Muscle of arm (tissue), 14 donors: ENCODE measurements at places on chromosomes 11 and 22. TPM values are rescaled to one million over a fixed set of nuclear protein-coding genes. Genes with fewer than 3 reads are reported as not detected.
A peak's percentile ranks its signal among the peaks of the same experiment; 100 is the strongest.

DNA sequence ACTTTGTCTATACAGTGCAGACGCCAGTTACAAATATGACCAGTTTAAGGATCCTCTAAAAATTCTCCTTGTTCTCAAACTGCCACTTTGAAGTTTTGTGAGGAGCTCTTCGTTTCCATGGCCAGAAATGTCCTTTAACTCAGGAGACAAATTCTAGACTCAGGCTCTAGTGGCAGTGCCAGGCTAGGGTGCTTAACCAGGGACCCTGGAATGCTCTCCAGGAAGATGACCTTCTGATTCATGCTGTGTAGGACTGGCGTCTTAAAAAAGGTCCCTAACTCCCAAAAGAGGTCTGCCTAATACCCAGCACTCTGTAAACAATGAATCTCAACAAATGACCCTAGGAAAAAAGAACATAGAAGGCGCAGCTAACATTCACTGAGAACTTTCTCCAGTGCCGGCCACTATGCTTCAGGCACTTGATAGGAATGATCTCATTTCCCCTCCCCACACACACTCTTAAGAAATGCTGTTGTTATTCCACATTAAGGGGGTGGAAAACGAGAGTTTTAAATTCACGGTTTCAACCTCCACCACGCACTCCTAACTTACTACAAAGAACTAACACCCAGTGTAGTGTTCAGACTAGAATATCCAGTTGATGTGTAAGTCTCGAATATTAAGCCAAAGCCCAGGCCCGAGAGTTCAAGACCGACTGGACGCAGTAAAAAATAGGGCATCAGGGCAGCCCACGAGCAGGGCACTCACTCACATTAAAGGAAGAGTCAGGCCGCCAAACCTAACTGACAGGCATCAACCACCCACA, 747 bp downstream of the NXF1 start:
- DNase-seq: peak; percentile 18

- DNase-seq: no peak
Observed at GRCh38 chr11:40434926-40435325, 1024.5 kb downstream of the LRRC4C start.

GRCh38 chr11:68842427-68843051, 823 bp upstream of the CPT1A start:
- no peak for DNase-seq

Gene P2RX6
- 22.1 TPM for polyA plus RNA-seq

Gene MUC5AC
- not detected for polyA plus RNA-seq

DNA sequence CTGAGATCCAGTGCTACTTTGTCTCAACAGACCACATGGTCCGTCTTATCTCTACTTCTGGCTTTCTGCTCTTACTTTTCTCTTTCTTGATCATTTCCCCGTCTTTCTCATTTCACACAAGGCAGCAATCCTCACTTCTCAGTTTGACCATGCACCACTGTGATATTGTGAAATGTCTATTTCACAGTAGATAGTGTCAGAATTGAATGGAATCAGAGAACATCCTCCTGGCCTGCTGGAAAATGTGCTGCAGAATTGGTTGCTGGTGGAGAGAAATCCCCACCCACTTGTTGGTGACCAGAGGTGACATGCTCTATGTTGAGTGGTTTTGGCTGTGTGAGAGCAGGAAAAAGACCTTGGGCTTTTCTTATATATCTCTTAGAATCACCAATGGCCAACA, 57.8 kb upstream of the RCN1 start:
- DNase-seq: no peak

- DNase-seq: no peak
Observed at GRCh38 chr22:29799217-29799680, 32.1 kb downstream of the UQCR10 start.

Gene API5
- polyA plus RNA-seq: 46.7 TPM

DNA sequence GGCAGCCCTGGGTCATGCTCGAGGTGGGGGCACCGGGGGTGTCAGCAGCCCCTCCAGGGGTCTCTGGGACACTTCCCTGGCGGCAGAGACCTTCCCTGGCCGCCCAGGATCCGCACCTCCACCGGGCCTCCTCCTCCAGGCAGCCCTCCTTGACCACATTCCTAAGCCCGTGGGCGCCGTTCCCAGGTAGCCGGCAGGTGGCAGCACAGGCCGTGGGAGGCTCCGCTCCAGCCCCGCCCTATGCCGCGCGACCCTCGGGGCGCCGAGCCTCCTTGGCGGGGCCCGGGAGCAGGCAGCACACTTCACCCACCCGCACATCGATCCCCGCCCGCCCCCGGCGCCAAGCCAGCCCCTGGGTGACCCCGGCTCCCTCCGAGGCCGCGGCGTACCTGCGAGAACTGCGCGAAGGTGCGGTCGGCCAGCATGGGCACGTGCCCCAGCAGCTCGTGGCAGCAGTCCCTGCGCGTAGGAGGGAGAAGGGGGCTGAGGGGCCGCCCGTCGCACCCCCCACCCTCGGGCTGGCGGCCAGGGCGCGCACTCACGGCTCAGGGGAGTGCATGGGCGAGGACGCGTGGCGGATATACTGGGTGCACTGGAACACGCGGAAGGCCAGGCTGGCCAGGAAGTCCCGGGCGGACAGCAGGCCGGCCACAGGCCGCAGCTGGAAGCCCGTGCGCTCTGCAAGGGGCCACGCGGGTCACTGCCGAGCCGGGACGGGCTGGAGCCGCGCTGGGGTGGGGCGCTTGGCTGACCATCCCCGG, 5.3 kb upstream of the INS start:
- DNase-seq: no peak

Gene SEC14L2
- polyA plus RNA-seq: 2.1 TPM

DNA sequence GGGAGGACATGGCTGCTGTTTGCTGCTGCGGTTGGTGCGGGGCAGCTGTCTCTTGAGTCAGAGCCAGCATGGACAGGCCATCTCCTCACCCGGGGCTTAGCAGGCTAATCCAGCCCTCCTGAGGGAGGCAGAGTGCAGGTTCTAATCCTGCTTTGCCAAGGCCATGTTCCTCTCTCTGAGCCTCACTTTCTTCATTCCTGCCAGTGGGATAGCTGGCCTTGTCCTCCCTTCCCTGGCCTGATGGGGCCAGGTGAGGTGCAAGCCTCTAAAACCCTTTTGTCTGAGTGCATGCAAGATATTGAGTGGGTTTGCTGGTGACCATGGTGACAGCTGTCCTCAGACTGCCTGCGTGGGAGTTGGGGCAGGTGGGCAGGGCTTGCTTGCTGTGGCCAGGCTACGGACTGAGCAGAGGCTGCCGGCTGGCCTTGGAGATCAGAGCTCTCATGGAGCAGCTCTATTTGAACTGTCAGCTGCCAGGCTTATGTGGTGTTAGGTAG, 3.6 kb downstream of the USP35 start:
- no peak for DNase-seq

DNA sequence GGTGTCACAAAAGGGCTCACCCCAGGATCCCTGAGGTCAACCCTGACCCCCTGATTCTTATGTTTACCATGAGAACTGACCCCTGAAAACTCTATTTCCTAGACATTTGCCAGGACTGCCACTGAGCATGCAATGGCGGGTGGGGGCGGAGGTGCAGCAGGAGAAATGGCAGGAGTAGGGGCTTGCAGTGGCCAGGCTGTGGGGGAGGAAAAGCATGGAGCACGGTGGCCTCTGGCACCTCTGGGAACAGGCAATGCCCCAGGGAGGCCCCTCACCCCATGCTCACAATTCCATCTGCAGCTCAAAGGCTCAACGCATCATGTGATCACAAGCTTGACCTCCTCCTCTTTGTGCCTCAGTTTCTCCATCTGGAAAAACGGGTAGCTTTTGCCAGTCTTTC, 46.5 kb upstream of the FGF3 start:
- no peak for DNase-seq

GRCh38 chr11:46277622-46278386, at the start of gene CREB3L1:
TSS of gene CREB3L1 (plus strand) at chr11:46277662. CDS start at chr11:46278112, 450 bp downstream.
- peak; percentile 56 for DNase-seq
